ENCODE measurements at places on chromosomes 1 and 21. TPM values are rescaled to one million over a fixed set of nuclear protein-coding genes. Genes with fewer than 3 reads are reported as not detected.

GRCh38 chr1:65527707-65528503, 107.4 kb downstream of the LEPR start:
- H3K27ac ChIP-seq: peak overlapping the region; percentile 33
- DNase-seq: no peak
- peak overlapping the region; percentile 61 for H3K4me3 ChIP-seq
- H3K36me3 ChIP-seq: no peaks in the 10 kb centered on the region
- H3K4me1 ChIP-seq: no peaks in the 10 kb centered on the region

DNA sequence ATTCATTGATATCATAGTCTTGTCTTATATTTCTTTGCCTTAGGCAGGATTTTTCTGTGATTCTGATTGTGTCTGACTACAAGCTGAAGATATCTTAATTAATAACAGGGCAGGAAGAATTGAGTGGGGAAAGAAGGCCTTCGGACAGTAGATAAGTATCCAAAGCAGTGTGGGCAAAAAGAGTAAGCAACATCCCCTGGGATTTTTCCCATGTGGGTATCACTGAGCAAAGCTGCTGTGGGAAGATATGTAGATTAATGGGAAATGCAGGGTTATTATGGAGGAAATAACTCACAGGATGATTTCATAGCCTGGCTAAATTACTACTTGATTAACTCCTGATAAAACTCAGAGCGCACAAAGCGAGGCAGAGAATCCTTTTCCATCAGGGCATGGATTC, 55.7 kb downstream of the RGS5 start:
- peak overlapping the region; percentile 41 for H3K27ac ChIP-seq
- H3K27me3 ChIP-seq: no peaks in the 10 kb centered on the region
- DNase-seq: no peak
- H3K4me1 ChIP-seq: no peaks in the 10 kb centered on the region
- H3K36me3 ChIP-seq: peaks cover 30% of the 10 kb centered on the region

DNA sequence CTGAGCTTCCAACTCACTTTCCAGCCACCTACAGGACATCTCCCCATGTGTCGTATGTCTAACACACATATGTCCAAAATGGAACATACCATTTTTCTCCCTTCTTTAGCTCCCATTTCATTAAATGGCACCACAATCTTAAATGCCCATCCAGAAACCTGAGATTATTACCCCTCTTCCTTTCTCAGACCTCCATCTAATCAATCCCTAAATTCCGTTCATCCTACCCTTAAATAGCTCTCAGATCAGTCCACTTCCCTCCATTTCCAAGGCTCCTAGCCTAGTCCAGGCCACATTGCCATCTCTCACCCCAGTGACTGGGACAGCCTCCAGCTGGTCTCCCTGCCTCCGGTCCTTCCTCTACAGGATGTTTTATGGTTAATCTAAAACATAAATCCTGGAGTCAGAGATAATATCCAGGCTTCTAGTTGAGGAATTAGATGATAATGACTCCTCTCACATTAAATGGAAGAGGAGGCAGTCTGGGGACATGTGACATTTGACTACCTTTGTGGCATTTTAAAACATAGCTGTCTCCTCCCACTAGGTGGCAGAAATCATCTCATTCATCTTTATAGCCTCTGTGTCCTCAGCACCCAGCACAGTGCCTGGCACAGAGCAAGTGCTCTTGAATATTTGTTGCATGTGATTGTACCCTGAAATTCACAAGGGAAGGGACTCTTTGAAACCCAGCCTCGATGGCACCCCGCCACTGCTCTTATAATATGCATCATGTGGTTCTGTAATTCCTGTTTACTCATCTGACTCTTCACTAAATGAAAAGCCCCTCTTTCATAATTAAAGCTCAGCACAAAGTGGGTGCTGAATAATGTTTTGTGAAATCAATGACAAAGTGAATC, 102.3 kb downstream of the TMEM53 start:
- H3K4me3 ChIP-seq: no peak overlapping the region
- DNase-seq: no peak
- H3K36me3 ChIP-seq: no peaks in the 10 kb centered on the region
- H3K27ac ChIP-seq: no peak overlapping the region
- no peaks in the 10 kb centered on the region for H3K27me3 ChIP-seq

GRCh38 chr1:186781730-186782129, 47.0 kb upstream of the PLA2G4A start:
- H3K36me3 ChIP-seq: no peaks in the 10 kb centered on the region
- H3K4me1 ChIP-seq: no peaks in the 10 kb centered on the region
- no peak overlapping the region for H3K27ac ChIP-seq
- no peaks in the 10 kb centered on the region for H3K27me3 ChIP-seq
- H3K4me3 ChIP-seq: no peak overlapping the region

DNA sequence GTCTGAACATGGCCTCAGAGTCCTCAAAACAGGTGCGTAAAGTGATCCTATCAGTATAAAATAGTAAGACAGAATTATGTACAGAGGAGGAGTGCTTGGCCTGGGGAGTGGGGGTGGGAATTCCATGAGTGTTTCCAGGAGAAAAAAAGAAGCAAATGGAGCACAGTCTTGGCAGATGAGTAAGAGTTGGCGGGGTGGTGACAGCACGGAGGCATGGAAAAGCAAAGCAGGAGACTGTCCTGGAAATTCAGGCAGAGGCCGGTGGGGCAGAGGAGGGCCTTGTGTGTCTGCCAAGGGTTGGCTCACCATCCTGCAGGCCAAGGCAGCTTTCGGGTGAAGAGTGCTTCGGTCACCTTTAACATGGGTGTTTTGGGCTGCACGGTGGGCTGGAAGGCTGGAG, 63.4 kb downstream of the OPTC start:
- peak; percentile 93 for DNase-seq
- H3K27me3 ChIP-seq: no peaks in the 10 kb centered on the region
- H3K4me3 ChIP-seq: no peak overlapping the region
- H3K27ac ChIP-seq: peak overlapping the region; percentile 95

GRCh38 chr1:84959294-84959693, 37.6 kb downstream of the MCOLN2 start:
- H3K36me3 ChIP-seq: no peaks in the 10 kb centered on the region
- no peak for DNase-seq
- H3K4me3 ChIP-seq: no peak overlapping the region
- no peaks in the 10 kb centered on the region for H3K4me1 ChIP-seq
- no peak overlapping the region for H3K27ac ChIP-seq

GRCh38 chr1:172916116-172916515, 134.6 kb downstream of the TNFSF18 start:
- H3K4me3 ChIP-seq: no peak overlapping the region
- no peaks in the 10 kb centered on the region for H3K27me3 ChIP-seq
- H3K4me1 ChIP-seq: no peaks in the 10 kb centered on the region
- H3K27ac ChIP-seq: no peak overlapping the region

DNA sequence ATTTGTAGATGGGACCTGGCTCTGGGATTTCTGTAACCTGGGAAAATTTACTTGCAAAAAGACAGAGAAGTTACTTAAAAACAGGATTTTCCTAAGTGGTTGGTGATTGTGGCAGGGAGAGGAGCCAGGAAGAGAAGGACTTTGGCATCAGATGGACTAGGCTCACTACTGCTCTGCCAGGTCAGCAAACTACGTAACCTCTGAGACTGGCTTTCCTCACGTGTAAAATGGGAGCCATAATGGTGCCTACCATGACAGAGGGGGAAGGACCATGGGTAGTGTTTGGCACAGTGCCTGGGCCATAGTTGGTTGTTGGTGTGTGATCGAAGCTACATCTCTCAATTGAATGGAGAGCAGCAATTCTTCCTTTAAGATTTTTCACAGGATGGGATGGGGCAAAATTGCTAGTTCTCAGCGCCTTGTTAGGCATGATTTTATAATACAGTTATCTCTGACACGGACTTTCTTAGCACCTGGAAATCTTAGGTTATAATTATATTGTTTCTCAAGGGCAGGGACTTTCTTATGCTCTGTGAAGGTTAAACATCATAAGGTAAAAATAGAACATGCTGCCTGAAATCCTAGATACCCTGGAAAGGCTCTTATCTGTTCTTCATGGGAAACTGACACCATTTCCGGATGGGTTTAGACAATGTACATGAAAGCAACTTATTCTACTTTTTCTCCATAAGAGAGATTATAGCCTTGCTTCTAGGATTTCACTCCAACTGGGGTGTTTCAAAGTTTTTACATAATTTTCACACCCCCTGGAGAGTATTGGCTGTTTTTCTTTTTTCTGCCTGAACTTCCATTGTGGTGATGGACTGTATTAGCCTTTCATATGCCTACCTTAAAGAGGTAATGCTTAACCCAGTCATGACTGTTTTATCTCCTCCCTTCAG, 10.9 kb downstream of the ROR1 start:
- peaks cover 40% of the 10 kb centered on the region for H3K4me1 ChIP-seq
- no peak for DNase-seq
- H3K27ac ChIP-seq: no peak overlapping the region
- no peaks in the 10 kb centered on the region for H3K27me3 ChIP-seq

- no peak for DNase-seq
- peak overlapping the region; percentile 71 for H3K27ac ChIP-seq
- H3K27me3 ChIP-seq: no peaks in the 10 kb centered on the region
Observed at GRCh38 chr1:8461351-8462110, 143.6 kb downstream of the SLC45A1 start.

The TMEM240 gene
- total RNA-seq: not detected

The ZNF697 gene
- total RNA-seq: 0.11 TPM

The TP73 gene
- not detected for total RNA-seq

The OR10Z1 gene
- total RNA-seq: not detected

The NBPF6 gene
- not detected for total RNA-seq

The TXLNA gene
- 83.8 TPM for total RNA-seq

The AMIGO1 gene
- total RNA-seq: 4.7 TPM

The KDF1 gene
- total RNA-seq: not detected

Data from ascending aorta (tissue), 2 donors.